Activated T-cell treated with anti-CD3 and anti-CD28 coated beads for 1 hour (primary cell): ENCODE measurements at places on chromosomes 3 and 15.

- DNase-seq: no peak
These were observed 1.6 kb downstream of the C3orf52 start for GRCh38 chr3:112087746-112088145.

DNA sequence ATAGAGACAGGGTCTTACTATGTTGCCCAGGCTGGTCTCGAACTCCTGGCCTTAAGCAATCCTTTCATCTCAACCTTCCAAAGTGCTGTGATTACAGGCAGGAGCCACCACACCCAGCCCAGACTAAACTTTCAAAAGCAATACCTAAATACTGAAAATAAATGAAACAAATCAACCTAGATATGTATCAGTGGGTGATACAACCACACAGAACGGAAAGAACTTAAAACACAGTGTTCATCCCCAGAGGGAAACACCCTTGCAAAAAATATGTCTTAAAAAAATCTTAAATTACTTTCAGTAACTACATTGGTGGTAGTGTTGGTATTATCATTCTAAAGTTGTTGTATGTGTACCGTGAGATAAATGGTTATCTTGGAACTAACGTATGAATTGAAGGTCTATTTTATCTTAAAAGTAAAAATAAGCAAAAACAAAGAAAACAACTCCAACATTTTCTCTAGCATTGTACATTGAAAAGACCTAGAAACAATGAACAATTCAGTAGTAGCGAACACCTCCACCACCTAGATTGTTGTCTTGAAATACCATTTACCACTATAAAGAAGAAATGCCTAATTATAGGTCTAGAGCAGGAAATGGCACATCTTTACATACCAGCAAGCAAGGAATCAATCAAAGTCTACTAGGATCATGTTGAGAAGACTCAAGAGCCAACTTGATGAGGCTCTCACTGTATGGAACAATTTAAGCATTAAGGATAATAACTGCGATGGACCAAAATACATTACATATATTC, 24.7 kb downstream of the SLTM start:
- no peak for DNase-seq

DNA sequence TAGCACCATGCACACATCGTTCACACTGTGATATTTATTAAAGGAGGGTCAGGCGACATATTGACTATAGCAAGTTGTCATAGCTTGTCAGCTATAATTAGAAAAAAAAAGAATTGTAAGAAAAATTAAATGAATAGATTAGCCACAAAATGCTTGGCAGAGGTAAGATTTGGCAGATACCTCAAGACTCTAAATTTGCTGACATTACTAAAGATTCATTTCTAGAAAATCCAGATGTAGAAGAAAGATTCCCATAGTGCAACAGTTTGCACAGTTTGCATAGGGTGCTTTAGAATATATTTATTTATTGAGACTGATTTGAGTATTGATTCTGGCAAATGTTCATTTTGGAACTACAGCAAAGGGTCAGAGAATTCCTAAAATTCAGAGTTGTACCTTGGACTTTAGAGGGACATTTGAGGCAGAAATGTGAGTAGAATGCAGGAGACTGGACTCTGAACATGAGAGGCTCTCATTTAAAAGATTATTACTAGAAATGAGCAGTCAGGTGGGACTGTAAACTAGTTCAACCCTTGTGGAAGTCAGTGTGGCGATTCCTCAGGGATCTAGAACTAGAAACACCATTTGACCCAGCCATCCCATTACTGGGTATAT, 102.0 kb upstream of the BHLHE40 start:
- no peak for DNase-seq

- no peak for DNase-seq
These were observed 10.1 kb downstream of the CEP63 start for GRCh38 chr3:134495980-134496379.

DNA sequence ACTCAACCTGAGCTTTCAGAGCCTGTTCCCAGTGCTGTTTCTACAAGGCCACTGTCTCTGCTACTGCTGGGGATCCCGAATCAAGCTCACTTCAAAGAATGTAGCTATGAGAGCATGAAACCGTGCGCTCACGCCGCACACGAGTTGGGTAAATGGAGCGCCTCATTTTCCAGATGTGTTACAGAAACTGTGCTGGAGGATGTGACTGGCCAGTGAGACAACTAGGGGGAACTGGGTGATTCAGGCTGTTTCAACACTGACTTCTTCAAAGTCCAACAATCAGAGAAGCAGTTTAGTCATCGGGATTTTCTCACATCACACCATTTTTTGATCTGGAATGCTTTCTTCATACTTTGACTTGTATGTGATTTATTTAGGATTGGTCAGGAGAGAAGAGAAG, 3.5 kb downstream of the ZNF710 start:
- no peak for DNase-seq
